Stomach (tissue), 19 donors: ENCODE measurements at places on chromosomes 6 and 20. TPM values are rescaled to one million over a fixed set of nuclear protein-coding genes. Genes with fewer than 3 reads are reported as not detected.

DNA sequence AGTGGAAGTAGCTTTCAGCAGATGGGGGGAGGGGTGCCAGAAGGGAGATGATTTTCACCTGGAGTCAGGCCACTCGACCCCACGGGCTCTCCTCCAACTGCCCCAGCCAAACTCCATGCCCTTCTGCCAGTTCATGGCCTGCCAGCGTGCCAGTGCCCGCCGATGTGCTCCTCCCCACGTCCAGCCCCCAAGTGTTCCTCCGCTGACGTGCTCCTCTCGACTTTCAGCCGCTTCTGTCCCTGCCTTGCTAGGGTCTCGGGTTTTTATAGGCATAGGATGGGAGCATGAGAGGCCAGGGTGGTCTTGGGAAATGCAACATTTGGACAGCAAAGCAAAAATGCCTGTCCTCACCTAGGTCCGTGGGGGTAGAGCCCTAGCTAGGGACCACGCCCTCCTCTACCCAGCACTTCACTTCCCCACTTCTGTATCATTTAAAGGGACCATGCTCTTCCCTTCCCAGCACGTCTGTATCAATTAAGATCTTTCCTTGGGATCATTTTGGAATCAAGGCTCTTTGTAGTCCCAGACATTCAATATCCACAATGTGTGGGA lies 54.4 kb downstream of the PRND start:
- no peak for DNase-seq

LZTS3 gene
- 8.6 TPM for polyA plus RNA-seq

DNA sequence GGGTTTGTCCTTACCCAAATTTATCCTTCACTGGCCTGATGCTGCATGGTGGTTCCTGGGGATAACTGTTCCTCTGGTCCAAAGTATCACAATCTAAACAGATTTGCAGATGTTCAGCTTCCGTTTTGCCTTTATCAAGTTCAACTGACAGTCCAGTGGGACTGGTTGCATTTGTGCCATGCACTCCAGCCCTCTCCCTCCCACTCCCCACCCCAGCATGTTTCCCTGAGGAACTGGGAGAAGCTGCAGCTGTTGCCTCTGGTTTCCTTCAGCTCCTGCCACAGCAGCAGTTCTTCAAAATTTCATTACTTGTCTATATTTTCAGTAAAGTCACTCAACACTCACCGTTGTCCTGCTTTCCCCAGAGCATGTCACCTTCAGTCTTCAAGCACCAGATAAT lies 39.5 kb upstream of the KIF16B start:
- peak; percentile 34 for DNase-seq

DNA sequence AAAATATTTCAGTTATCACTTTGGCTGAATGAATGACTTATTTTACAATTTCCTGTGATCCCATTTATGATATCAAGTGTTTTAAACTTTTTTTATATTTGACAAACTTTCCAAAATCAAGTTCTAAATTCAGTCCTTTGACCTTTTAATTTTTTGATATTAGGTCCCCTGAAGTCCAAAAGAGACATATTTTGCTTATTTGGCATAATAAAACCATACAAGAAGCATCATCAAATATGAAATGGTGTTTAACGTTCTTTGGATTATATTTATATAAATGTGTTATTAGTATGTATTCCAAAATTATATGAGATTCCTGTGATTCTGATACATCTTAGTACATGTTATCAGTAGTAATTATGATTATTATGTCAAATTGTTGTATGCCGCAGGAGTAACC lies 38.7 kb downstream of the ZNF133 start:
- DNase-seq: no peak

- no peak for DNase-seq
These were observed at the start of gene HDGFL1 for GRCh38 chr6:22569281-22570184. Gene HDGFL1, plus strand, starts transcription at chr6:22569566. Its CDS starts 10 bp downstream, at chr6:22569576.

DNA sequence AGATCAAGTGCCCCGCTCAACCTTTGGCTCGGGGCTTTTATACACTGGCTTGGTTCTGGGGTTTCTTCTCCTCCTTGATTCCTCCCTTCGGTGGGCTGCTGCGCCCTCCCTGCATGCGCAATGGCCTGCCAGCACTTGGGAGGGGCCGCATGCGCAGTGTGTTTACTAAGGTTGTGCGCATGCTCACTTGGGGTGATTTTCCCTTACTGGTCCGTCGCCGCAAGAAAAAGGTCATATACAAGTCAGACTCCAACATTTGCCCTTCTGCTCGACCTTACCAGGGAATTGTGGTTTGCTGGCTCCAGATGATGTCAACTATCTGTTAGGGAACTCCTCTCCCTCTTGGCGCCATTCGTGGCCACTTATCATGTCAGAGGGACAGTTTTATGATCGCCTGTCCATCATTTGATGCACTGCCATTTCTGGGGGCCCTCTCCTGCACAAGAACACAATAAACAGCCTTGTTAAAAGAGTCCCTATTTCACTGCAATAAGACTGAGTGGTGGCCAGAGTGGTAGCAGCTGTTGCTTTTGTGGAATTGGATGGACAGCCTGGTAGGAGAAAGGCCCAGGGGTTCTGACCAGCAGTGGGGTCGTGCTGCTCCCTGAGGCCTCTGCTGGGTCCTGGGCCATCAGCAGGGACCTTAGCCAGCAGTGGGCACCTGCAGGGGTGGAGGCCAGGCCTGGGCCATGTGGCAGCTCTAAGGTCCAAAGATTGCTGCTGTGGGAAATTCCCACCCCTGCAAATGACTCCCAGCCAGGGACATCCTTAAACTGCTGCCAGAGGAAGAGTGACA lies 2.8 kb upstream of the LBP start:
- peak; percentile 90 for DNase-seq

GRCh38 chr6:138546733-138547185 lies 47.5 kb upstream of the NHSL1 start:
- no peak for DNase-seq

DNA sequence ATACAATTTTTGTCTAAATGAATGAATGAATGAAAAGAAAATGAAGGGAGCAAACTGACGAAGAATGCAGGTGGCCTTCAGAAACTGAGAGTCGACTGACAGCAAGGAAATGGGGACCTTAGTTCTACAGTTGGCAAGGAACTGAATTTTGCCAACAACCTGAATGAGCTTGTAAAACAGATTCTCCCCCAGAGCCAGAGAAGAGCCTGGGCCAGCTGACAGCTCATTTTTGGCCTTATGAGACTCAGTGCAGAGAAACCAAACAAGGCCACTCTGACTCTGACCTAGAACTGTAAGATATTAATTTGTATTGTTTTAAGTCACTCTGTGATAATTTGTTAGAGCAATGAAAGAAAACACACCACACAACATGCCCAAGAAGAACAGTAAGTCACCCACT lies 21.8 kb downstream of the MAN1A1 start:
- no peak for DNase-seq

NMBR gene
- polyA plus RNA-seq: not detected

- peak; percentile 77 for DNase-seq
These were observed 30.8 kb upstream of the FKBP1A start for GRCh38 chr20:1423625-1424106.

FOXF2 gene
- 17.7 TPM for polyA plus RNA-seq

- no peak for DNase-seq
These were observed 258.2 kb upstream of the NT5E start for GRCh38 chr6:85191656-85192055.

LY6G6F gene
- not detected for polyA plus RNA-seq

SLC16A10 gene
- polyA plus RNA-seq: 0.46 TPM

GRCh38 chr6:128743974-128744765 lies 138.8 kb upstream of the LAMA2 start:
- no peak for DNase-seq

GRCh38 chr20:60900618-60901017 lies 351.4 kb upstream of the CDH4 start:
- DNase-seq: peak; percentile 7

EDN3 gene
- polyA plus RNA-seq: 6.4 TPM

DNA sequence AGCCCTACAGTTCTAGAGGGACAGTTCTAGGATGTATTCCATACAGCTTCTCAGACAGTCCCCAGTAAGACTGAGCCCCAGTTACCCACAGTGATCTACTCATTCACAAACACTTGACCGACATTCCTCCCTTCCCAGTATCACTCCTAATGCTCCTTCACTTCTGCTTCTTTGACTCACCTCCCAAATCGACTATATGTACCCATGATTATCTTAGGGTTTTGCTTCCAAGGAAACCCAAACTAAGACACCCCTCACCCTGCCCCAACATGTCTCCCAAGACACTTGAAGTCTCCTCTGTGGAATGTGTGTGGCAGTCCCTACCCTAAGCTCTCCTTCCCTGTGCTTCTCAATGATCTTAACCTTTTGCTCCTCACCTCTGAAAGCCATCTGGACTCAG lies 23.6 kb upstream of the TGM6 start:
- DNase-seq: no peak

- no peak for DNase-seq
These were observed 43.7 kb downstream of the NINL start for GRCh38 chr20:25541676-25542075.

DNA sequence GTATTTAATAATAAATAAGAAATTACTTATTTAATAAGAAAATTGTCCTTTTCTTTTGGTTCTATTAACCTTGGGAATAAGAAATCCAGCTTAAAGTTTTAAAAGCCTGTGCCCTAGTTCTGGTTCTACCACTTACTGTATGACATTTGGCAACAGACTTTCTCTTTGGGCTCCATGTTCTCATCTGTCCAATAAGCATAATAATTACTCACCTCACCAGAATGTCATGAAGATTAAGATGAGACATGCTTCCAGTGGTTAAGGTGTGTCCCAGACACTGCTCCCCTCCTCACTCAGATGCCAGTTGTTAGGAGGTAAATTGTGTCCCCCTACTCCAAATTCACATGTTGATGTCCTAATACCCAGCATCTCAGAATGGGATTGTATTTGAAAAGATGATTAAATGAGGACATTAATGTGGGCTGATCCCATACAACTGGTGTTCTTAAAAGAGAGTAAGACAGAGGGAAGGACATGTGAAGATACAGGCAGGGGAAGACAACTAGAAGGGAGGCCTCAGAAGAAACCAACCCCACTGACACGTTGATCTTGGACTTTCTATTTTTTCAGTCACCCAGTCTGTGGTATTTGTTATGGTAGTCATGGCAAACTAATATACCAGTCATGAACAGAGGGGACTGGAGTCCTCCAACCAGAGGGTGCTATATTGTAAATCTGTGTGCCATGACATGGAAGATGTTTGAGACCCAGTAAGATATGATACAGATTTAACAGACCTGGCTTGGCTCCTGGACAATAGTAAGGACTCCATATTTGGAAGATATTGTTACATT lies 6.4 kb upstream of the MICAL1 start:
- no peak for DNase-seq

DNA sequence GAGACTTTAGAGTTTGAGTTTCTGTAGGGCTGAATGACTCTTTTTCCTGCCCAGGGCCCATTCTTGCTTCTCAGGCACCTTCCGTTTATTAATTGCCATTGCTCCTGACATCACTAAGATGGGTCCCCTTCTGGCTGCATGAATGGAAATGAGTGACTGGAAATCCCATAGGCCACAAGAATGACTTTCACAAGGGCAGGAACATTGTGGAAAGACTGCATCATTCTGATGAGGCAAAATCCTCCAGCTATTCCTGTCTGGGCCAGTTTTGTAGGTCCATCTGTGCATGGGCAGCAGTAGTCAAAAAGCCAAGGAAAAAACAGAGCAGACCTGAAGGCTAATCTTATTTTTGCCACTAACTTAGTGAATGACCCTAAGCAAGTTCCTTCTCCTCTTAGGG lies 19.3 kb downstream of the TMEM74B start:
- DNase-seq: no peak

DNA sequence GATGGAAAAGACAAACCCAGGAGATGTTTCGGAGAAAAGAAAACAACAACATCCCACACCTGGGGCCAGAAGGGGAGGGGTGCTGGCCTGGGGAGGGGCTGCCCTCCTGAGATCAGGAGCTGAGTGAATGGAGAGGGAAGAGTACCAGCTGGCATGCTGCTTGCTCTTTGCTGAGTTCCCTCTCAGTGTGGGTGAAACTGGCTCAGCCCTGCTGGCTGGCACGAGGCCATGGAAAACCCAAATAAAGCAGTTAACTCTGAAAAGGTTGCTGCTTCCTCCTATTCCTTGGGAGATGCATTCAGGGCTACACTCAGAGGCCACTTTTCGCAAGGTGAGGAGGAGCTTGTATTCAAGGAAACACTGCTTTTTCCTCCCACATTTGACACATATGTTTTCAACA lies 8.0 kb upstream of the KCNK16 start:
- no peak for DNase-seq

DNA sequence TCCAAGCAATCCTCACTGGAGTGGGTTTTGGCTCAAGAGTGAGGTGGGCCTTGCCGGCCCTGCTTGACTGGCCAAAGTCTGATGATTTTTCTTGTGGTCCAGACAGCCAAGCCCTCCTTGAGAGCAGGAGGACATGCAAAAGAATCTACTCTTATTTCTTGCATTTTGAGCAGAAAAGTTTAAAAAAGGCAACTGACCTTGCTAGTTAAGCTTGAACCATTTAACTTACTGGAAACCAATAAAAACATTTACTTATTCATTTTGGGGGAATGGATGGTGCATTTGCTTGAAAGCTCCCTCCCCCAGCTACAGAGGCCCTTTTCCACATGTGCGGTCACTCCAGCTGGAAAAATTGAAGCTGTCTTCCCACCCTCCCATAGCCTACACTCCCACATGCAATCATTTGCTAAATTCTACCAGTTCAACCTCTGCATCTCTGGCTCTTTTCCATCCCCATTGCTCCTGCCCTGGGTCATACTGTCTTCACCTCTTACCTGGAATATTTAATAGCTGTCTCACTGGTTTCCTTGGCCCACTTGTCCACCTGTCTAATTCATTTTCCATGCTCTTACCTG lies 527.9 kb downstream of the DHX35 start:
- peak; percentile 56 for DNase-seq

GRCh38 chr6:28976677-28977076 lies 28.4 kb downstream of the ZNF311 start:
- no peak for DNase-seq

GRCh38 chr20:50323209-50323608 lies 132.6 kb downstream of the CEBPB start:
- no peak for DNase-seq

RAB44 gene
- 0.19 TPM for polyA plus RNA-seq

- no peak for DNase-seq
These were observed 1.6 kb upstream of the OLIG3 start for GRCh38 chr6:137495703-137496336.

TSPO2 gene
- polyA plus RNA-seq: 0.15 TPM

DNA sequence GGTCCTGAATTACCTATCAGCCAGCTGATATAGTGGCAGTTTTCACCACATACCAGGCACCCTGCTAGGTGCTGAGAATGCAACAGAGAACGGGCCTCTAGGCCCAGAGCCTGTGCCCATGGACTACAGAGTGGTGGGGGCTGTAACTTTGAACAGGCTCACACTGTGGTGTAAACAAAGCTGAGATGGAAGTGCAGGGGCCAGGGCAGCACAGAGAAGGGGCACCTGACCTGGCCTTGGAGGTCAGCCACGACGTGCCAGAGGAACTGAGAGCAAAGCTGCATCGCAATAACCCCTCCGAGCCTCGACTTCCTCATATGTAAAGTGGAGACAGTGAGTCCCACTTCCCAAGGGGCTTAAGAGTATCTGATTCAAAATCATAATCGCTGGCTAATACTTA lies 105.8 kb downstream of the MAFB start:
- no peak for DNase-seq

GRCh38 chr20:17612287-17612991 lies 42.6 kb downstream of the DSTN start:
- peak; percentile 76 for DNase-seq

CEP162 gene
- 5.0 TPM for polyA plus RNA-seq

KIAA1755 gene
- polyA plus RNA-seq: 3.3 TPM

GRCh38 chr6:122913558-122913957 lies 82.5 kb upstream of the CLVS2 start:
- no peak for DNase-seq

- DNase-seq: no peak
These were observed 143.0 kb downstream of the B3GAT2 start for GRCh38 chr6:70813885-70814284.
